Natural killer cell (primary cell): ENCODE measurements at places on chromosomes 4 and X. TPM values are rescaled to one million over a fixed set of nuclear protein-coding genes. Genes with fewer than 3 reads are reported as not detected.

Gene AWAT2
- not detected for total RNA-seq

Gene SSX4
- not detected for total RNA-seq

Gene VEGFC
- total RNA-seq = not detected

Gene LRIT3
- total RNA-seq = 0.10 TPM

Gene PNCK
- total RNA-seq = 0.97 TPM

- no peak for DNase-seq
Observed at GRCh38 chr4:5783486-5783885, 72.5 kb downstream of the EVC start.

DNA sequence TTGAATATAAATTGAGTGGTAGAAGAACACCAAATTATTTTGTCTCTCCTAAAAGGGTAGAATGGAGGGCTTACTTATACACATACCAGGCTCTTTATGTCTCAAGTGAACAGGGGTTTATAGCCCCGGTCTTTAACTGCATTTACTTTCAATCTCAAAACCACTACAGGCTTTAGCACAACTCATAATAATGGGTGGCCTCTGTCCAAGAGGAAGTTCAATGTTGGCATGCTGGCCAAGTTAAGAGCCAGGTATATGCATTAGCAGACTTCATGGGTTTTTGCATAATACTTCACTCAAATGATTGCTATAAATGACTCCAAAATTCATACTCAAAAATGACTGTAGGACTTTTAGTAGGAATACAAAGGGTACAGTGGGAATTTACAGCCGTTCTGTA, 118.5 kb upstream of the OTUD4 start:
- DNase-seq = no peak

DNA sequence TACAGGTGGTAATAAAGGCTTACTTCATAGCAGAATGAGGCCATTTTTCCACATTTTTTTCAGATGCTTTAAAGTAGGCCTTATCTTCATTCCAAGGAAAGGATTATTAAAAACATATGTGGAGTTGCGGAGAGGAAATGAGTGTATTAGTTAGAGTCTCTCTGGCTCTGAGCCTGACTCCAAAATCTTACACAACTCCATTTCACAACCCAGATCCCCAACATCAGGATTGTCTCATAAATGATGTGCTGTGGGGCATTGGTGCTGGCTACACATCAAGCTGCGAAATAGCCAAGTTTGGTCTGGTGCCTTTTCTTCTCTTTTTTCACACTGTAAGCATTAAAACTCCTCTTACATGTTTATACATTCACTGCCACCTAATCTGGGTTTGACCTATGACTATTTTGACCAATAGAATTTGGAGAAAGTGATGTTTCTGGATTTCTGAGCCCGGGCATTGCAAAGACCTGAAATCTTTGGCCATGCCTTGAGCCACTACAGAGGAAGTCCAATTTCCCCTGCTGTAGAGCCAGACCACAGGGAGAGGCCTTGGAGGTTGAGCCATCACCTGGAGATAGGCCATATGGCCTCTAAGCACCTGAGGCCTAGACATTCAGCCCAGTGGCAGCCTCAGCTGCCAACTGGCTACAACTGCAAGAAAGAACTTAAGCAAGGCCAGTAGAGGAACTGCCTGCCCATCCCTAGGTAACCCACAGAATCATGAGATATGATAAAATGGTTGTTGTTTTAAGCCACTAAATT, 16.7 kb upstream of the SOD3 start:
- DNase-seq = no peak

GRCh38 chr4:76364763-76365162, 56.2 kb downstream of the CCDC158 start:
- DNase-seq = no peak

- no peak for DNase-seq
Observed at GRCh38 chr4:155474758-155475157, 98.0 kb upstream of the MAP9 start.

GRCh38 chr4:133720001-133720400, 481.6 kb downstream of the PABPC4L start:
- no peak for DNase-seq

- no peak for DNase-seq
Observed at GRCh38 chrX:74464722-74465121, 43.4 kb downstream of the SLC16A2 start.
